ENCODE measurements at places on chromosomes 16 and 17.
A peak's percentile ranks its signal among the peaks of the same experiment; 100 is the strongest.

DNA sequence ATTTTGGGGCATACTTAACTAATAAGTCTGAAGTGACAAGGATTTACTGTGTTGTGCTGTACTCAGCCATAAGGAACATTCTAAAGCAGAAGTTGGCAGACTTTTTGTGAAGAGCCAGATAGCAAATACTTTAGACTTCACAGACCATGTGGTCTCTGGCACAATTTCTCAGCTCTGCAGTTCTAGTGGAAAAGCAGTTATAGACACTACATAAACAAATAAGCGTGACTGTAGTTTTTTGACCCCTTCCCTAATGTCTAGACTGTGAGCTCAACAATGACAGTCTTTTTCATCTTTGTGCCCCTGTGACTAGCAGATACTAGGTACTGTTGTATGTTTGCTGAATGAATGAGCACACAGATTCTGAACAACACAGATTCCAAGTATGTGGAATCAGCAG is 4.9 kb downstream of the RPAIN start:
- DNase-seq = no peak

- DNase-seq = peak; percentile 92
Observed at GRCh38 chr16:75251280-75252048, at the start of gene BCAR1. Gene BCAR1 (minus strand): TSS chr16:75251624. CDS start chr16:75251482, 142 bp downstream.

- no peak for DNase-seq
Observed at GRCh38 chr17:61731330-61731729, 132.0 kb downstream of the BRIP1 start.

- DNase-seq = no peak
Observed at GRCh38 chr16:88538366-88539060, 31.7 kb upstream of the ZC3H18 start.

- DNase-seq = no peak
Observed at GRCh38 chr16:89545831-89546574, 14.5 kb upstream of the RPL13 start.

DNA sequence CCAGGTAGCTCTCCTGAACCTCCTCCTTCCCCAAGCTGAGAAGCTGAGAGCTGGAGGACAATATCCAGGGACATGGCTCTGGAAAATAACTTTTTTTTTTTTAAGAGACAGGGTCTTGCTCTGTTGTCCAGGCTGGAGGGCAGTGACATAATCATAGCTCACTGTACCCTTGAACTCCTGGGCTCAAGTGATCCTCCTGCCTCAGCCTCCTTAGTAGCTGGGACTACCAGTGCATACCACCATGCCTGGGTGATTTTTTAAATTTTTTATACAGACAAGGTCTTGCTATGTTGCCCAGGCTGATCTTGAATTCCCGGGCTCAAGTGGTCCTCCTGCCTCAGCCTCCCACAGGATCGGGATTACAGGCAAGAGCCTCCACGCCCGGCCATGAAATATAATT is 6.2 kb downstream of the SLC46A1 start:
- DNase-seq = no peak

- peak; percentile 41 for DNase-seq
Observed at GRCh38 chr17:61645920-61646319, 54.9 kb upstream of the NACA2 start.

DNA sequence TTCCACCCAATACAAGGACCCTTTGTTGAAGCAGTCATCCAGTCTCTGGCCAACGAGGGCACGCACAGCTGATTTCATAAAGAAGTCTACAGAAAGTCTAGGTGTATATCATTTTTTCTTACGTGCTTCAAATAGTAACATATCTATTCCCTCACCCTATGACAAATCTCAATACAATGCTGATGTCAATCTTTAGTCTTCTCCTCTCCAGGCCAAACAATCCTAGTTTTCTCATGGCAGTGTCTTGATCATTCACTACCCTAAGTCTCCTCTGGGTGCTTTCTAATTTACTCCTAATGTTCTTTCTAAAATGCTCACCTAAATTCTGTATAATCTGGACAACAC is 92.6 kb downstream of the CACNG1 start:
- peak; percentile 56 for DNase-seq

DNA sequence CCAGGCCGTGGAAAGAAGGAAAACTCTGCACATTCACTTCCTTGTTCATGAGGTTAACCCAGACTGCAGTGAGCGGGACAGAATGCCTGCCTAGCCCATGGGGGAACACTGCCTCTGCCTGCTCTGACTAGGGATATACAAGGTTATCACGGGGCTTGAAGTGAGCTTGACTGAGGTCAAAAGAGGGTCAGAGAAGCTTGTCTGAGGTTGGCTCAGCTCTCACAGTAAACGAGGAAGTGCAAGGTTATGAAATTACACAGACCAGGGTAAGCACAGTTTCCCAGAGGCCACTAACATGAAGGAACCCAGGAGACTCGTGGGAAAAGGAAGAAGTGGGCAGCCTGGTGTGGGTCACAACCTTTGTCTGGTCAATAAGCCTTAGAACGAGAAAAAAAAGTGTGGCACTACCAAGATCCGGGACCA is 28.7 kb downstream of the HIC1 start:
- DNase-seq = no peak

GRCh38 chr17:81487487-81488275 is 24.9 kb downstream of the ACTG1 start:
- peak; percentile 81 for DNase-seq

DNA sequence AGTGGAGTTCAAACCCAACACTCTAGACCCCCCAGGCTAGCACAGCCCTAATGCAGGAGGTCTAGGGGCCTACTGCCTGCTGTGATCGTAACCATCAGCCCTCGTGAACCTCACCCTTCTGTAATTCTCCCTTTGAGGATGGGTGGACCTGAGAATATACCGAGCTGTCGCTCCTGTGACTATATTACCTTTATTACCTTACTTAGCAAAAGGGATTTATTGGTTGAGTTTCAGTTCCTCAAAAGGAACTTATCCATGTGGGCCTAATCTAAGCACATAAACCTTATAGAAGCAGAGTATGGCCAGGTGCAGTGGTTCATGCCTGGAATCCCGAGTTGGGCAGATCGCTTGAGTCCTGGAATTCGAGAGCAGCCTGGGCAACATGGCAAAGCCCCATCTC is 19.2 kb upstream of the EMP2 start:
- DNase-seq = no peak

GRCh38 chr16:56617212-56618085 is 8.1 kb upstream of the MT1E start:
- peak; percentile 60 for DNase-seq

DNA sequence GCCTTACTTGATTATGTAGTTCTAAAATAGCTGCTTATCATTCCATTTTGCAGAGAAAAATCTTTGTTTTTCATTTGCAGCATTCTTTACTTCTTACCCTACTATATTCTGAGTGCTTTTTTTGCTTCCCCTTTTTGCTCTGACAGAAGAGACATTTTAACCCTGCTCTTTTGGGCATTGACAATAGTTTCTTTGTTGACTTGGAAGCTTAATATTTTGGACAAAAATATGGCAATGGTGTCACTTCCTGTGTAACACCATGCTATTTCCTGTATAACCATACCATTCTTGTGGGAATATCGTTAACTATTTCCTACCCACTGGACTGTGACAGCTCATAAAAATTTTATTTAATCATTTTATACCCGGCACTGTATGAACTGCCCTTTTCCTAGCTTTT is 747.1 kb downstream of the CDH8 start:
- DNase-seq = no peak

DNA sequence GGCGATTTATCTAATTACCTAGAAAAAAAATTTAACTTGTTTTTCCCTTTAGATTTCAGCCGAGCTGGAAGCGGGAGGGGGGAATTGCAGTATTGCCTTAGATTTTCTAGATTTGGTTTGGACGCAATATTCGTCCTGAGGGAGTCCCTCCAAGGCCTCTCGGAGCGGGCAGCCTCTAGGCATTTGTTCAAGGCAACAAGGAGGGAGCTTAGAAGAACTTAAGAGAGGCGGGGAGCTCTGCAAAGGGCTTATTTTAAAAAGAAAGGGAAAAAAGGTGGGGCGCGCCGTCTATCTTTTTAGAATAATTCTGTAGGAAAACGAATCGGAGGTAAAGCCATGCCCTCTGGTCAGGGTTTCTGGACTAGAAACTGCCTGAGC is 407 bp upstream of the TMEM94 start:
- no peak for DNase-seq

DNA sequence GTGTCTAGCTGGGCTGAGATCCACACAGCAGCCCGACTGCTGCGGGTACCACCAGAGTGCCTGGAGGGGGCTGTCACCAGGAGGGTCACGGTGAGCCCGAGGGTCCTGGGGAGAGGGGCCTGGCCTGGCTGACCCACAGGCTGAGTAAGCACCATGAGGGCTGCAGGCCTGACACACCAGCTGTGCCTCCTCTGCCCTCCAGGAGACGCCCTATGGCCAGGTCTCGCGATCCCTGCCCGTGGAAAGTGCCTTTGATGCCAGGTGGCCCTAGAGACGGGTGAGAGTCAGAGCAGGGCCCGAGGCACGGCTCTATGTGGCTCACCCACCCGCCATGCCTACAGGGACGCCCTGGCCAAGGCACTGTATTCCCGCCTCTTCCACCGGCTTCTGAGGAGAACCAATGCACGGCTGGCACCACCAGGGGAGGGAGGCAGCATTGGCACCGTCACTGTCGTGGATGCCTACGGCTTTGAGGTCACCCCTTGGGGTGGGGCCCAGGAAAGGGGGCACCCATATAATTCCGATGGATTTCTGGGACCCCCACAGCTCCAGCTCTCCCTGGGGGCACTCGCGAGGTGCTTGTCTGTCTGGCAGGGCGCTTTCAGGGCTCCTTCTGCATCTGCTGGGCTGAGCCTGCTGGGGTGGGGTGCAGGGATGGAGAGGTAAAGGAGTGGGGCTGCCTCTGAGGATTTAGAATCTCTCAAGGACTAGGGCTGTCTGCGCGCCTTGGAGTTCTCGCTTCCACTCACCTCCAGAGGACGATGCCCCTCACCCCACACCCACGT is 7.1 kb downstream of the MYO15B start:
- DNase-seq = no peak

DNA sequence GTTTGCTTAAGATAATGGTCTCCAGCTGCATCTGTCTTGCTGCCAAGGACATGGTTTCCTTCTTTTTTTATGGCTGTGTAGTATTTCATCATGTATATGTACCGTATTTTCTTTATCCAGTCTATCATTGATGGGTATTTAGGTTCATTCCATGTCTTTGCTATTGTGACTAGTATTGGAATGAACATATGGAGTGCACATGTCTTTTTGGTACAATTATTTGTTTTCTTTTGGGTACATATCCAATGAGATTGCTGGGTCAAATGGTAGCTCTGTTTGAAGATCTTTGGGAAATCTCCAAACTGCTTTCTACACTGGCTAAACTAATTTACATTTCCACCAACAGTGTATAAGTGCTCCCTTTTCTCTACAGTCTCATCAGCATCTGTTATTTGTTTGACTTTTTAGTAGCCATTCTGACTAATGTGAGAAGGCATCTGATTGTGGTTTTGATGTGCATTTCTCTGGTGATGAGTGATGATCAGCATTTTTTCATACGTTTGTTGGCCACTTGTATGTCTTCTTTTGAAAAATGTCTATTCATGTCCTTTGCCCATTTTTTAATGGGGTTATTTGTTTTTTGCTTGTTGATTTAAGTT is 66.2 kb downstream of the TNFRSF13B start:
- DNase-seq = peak; percentile 97

DNA sequence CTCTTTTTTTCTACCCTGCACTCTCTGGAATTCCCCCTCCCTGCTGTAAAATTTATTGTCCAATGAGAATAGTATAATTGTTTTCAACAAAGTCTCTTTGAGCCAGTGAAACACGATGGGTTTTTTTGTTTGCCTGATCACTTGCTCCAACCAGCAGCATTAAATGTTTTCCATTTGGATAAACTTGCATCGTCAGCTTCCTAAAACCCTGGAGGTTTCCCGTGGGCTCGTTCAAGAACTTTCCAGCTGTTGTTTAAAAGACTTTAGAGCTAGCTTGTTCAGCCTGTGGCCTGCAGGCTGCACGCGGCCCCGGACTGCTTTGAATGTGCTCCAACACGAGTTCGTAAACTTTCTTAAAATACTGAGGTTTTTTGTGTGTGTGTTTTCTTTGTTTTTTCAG is 14.9 kb downstream of the NAGPA start:
- DNase-seq = no peak

GRCh38 chr16:62846399-62847057 is 810.3 kb upstream of the CDH8 start:
- DNase-seq = no peak

DNA sequence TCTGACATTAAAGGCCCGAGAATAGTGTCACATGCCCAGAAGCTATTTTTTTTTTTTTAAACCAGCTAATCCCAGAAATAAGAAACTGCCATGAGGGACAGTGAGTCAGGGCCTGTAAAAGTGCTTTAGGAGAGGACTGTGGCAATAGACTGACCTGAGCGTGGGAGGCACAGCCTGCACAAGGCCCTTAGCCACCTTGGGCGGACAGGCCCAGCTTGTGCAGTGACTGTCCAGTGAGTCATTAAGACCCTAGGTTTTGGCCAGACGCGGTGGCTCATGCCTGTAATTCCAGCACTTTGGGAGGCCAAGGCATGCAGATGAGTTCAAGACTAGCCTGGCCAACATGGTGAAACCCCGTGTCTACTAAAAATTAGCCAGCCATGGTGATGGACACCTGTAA is 343.0 kb upstream of the ZFHX3 start:
- peak; percentile 15 for DNase-seq

GRCh38 chr16:27234603-27235002 is 31.3 kb downstream of the KDM8 start:
- DNase-seq = no peak

GRCh38 chr17:66441101-66441661 is 138.8 kb downstream of the PRKCA start:
- no peak for DNase-seq

DNA sequence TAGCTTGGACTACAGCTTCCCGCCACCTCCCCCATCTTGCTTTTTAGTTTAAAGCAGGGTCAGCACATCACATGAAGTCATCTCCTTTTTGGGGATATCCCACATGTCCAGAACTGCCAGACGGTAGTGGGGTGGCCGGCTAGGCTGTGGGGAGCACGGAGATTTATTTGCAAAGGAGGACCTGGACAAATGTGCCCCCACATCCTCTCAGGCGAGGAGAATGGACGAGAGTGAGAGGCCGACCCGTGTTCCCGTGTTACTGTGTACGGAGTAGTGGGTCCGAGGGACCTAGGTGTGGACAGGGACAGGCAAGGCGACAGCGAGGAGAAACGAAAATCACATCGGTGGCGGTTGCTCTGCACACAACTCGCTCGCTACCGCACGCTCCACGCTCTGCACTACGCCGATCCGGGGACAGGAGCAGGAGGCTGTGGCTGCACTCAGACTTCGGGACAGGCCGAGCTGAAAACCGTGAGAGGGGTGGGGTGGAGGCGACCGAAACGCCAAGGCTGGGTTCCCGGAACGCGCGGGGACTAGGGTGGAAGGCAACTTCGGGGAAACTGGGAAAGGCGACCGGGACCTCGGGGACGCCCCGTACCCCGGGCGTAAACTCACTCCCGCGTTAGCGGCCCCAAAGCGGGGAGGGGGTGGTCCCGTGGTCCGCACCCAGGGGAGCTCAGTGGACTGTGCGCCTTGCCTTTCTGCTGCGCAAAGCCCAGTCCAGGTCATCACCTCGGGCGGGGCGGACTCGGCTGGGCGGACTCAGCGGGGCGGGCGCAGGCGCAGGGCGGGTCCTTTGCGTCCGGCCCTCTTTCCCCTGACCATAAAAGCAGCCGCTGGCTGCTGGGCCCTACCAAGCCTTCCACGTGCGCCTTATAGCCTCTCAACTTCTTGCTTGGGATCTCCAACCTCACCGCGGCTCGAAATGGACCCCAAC is at the start of gene MT1A:
Gene MT1A, plus strand, starts transcription at position 853 of the 937 bp plus-strand sequence. Its CDS starts 73 bp downstream, at position 926.
- DNase-seq = no peak

GRCh38 chr16:15415511-15415985 is 18.8 kb upstream of the BMERB1 start:
- peak; percentile 51 for DNase-seq

- DNase-seq = peak; percentile 56
Observed at GRCh38 chr17:32958418-32958817, 30.5 kb downstream of the TMEM98 start.

Measured in fibroblast of skin of right biceps (primary cell).